ENCODE measurements at places on chromosomes 2 and 18.
A peak's percentile ranks its signal among the peaks of the same experiment; 100 is the strongest.

- DNase-seq: peak; percentile 27
Observed at GRCh38 chr2:197516393-197516761, 511 bp downstream of the MOB4 start.

DNA sequence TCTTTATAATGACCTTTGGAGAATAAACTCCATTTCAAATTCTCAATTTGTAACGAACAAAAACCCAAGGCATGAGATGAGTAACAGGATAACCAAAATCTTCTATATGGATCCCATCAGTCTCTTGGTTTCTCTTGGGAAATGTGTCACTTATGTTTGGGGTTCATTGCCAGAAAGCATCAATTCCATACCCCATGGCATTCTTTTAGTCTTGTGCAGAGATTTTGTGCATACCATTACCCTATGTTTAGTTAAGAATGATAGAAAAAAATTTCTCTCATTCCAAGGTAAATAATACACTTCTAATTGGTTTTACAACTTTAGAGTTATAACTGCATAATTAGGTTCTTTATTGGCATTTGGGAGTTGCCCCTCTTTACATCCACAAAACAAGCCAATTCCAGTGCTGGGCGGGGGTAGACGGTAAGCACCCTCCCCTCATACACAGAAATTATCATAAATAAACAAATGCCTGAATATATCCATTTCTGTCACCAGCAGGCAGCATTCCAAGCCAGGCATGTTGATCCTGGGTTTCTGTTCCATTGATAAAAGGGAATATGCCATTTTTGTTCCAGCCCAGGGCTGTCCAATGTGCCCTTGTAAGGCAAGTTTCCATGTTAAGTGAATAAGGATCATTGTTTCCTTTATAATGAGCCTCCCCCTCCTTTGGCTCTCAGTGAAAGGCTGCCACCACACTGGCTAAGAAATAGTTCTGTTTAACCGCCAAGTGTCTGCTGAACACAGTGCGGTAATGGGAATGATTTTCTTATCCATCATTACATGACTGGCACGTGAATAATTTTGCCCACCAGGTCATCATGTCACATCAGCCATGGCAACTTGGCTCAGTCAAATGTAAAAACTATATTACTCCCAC lies 680.1 kb upstream of the ZEB2 start:
- DNase-seq: no peak

- no peak for DNase-seq
Observed at GRCh38 chr2:159134979-159135378, 151.5 kb downstream of the WDSUB1 start.

DNA sequence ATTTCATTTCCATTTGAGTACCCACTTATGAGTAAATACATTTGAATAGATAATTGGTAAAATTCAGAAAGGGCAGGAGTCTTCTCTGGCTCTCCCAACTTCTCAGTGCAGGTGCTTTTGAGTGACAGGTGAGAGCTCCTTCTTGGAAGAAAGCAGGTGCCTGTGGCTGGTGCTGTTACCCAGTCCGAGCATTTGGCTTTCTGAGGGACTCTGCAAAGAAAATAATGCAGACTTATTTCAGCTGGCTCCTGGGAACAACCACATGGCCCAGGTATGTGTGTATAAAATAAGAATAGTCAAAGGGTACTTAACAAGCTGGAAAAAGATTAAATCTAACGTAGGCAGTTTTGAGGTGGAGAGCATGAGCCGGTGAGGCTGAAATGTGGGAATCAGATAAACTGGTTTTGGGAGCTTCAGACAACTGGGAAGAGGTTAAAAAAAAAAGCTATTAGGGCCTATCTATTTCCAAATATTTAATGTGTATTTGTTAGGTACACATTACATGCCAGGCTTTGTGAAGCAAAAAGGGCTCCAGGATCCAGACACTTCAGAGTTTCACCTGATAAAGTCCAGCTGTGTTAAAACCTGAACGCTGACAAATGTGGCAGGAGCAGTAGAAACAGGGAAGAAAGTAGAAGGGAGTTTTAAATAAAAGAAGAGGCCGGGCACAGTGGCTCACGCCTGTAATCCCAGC lies 20.6 kb downstream of the ZNF236 start:
- DNase-seq: no peak

GRCh38 chr2:64489081-64489751 lies 34.9 kb upstream of the AFTPH start:
- no peak for DNase-seq

GRCh38 chr2:102674836-102675235 lies 55.5 kb downstream of the SLC9A2 start:
- no peak for DNase-seq

- no peak for DNase-seq
Observed at GRCh38 chr2:237689336-237690131, 62.1 kb downstream of the LRRFIP1 start.

DNA sequence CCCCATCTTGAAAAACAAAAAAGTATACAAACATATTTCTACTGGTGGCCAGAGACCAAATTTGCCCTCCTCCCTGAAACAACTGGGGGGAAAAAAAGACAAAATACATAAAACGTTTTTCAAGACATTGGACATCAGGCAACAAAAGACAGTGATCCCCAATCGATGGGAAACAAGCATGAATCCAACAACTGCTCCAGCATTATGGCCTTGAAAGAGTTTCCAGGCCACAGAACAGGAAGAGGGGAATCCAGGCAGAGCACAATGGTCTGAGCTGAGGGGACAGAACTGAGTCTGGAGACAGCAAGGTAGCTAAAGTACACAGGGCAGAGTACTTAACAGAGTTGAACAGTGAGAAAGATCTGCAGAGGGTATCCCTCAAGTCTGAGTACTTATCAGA lies 4.4 kb downstream of the CCDC88A start:
- DNase-seq: no peak

DNA sequence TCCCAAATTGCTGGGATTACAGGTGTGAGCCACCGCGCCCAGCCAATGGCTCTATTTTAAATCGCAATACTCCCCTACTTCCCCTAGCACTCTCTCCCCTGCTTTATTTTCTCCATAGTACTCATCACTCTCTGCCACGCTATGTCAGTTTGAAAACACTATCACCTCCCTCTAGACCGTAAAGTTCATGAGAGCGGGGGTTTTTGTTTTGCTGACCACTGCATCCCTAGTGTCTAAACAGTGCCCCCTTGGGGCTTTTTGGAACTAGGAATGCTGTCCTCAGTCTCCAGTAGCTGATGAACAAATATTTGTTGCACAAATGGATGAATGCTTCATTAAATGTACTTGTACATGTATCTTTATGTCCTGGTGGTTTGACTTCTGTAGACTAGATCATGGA lies 44.1 kb downstream of the ATOH8 start:
- peak; percentile 4 for DNase-seq

- no peak for DNase-seq
Observed at GRCh38 chr2:237452861-237453260, 34.2 kb upstream of the MLPH start.

- DNase-seq: peak; percentile 6
Observed at GRCh38 chr2:107414376-107414775, 412.3 kb upstream of the RGPD4 start.

GRCh38 chr18:74682991-74683297 lies 85.3 kb downstream of the ZNF407 start:
- no peak for DNase-seq

DNA sequence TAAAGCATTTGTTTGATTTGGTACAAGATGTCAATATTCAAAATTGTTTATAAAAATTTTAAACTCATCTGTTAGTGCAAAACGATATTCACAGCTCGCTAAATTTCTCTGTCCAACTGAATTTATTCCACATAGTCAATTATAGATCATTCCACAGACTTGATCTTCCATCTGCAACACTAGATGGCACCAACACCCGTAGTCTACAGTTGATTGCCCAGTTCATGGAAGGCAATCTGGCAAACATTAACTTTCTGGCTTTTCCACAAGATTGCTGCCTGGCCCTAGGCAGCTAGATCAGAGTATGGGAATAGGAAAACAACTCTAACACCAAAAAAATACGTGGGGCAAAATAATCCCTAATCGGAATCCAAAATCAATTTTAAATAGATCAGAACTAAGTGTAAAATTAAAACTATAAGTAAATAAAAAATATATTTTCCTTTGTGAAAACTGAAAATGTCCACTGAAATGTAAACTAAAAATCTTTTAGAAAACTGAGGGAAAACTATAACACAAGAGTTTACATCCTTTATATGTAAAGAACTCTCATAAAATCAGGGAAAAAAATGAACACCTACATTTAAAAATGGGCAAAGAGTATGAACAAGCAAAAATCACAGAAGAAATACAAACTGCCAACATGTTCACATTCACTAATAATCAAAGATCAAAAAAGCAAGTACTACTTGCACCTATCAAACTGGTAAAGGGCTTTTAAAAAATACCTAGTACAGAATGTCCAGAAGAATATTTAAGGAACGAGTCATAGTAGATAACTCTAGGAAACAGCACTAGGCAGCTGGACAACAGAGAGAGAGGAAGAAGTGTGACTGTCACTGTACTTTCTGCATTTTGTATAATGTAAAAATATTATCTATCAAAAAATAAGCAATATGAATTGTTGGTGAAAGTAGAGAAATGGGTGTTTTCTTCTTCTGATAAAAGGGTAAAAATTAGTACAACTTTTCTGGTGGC lies 35.0 kb downstream of the RTN4 start:
- DNase-seq: peak; percentile 36

DNA sequence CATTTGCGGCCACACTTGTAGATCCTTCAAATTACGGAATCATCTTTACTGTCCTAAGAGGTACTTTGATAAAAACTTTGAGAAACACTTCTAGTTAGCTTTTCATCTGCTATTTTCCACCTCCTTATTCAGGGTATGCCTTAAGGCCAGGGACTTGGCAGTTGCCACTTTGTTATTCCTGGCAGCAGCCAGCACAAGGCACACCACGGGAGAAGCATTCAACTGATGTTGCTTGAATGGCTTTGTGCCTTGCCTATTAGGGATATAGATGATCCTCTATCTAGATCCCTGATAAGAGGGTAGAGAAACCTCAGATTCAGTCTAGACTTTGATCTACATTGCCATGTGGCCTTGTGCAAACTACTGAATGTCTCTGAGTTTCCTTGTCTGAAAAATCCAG lies 70.3 kb upstream of the EPHA4 start:
- DNase-seq: no peak

Measured in NCI-H510A treated with DMSO at 0.1 percent for 48 hours (cell line).